ENCODE measurements at places on chromosomes 1 and 21.

DNA sequence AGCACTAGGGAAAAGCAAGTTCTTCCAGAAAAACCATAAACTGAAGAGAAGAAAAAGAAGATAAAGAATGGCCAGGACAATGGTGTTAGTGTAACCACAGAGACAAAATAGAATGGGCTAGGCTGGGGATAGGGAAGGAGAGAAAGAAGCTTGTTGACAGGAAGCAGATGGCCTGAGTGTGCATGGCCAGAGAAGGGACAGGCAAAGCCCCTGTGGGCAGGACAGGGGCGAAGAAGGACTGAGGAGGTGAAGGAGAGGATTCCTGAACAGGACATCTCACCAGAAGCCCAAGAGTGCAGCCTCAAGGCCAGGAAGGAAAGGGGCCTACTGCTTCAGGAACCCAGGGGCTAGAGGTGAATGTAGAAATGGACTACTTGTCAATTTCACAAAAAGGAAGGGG is 29.3 kb downstream of the IQGAP3 start:
- DNase-seq, result no peak

DNA sequence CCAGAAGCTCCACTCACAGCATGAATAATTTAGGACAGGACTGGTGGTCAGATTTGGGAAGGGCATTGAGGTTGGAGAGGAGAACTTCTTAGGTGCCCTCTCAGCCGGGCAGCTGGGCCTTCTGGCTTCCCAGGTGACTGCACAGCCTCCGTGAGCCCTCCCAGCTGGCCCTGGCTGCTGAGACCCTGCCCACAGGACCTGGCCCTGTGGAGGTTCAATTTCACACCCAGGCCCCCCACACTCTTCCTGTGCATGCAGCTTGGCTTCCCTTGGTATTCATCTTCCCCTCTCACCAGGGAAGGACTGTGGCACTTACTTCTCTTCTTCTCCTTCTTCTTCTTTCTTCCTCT is 50.6 kb downstream of the NDUFS5 start:
- DNase-seq, result no peak

DNA sequence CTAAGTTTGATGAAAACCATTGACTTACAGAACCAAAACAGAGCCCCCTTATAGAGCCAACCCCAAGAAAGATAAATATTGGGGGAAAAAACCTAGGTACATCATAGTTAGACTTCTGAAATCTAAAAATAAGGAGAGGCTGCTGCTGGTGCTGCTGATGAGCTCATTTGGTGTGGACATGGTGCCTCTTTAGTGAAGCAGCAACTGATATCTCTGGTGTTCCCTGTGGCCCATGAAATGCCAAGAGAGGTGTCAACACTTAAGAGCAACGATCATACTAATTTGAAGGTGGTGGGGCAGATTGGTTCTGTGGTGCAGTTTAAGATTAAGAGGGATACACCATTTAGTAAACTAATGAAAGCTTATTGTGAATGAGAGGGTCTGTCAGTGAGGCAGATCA is 35.9 kb downstream of the ST3GAL3 start:
- DNase-seq, result no peak

- DNase-seq, result no peak
These were observed 4.3 kb upstream of the ANKRD65 start for GRCh38 chr1:1425426-1425752.

- DNase-seq, result no peak
These were observed 567.1 kb upstream of the ADGRL2 start for GRCh38 chr1:81233591-81233990.

DNA sequence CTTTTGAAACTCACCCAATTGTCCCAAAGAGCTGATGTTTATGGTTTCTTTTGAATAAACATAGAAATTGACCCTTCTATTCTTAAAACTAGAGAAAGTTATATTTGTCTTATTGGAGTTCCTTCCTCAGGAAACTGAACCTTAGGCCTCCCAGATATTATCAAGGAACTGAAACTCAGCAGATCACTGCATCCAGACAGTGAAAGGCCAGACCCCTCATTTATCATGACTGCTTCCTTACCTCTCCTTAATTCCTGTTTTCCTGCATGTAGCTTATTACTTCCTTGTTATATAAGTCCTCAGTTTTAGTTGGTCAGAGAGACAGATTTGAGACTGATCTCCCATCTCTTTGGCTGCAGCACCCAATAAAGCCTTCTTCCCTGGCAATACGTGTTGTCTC is 27.5 kb downstream of the SLC22A15 start:
- DNase-seq, result no peak

GRCh38 chr1:50488356-50488755 is 65.1 kb upstream of the DMRTA2 start:
- DNase-seq, result no peak

GRCh38 chr1:6827079-6827478 is 41.8 kb downstream of the CAMTA1 start:
- no peak for DNase-seq

- no peak for DNase-seq
These were observed 40.1 kb upstream of the PUM1 start for GRCh38 chr1:31105646-31106045.
